Stimulated activated CD4-positive, alpha-beta T cell treated with anti-CD3 and anti-CD28 coated beads, TNF-alpha, amount 100 ng/mL, for 24 hours (primary cell): ENCODE measurements at places on chromosomes 6 and 20.

DNA sequence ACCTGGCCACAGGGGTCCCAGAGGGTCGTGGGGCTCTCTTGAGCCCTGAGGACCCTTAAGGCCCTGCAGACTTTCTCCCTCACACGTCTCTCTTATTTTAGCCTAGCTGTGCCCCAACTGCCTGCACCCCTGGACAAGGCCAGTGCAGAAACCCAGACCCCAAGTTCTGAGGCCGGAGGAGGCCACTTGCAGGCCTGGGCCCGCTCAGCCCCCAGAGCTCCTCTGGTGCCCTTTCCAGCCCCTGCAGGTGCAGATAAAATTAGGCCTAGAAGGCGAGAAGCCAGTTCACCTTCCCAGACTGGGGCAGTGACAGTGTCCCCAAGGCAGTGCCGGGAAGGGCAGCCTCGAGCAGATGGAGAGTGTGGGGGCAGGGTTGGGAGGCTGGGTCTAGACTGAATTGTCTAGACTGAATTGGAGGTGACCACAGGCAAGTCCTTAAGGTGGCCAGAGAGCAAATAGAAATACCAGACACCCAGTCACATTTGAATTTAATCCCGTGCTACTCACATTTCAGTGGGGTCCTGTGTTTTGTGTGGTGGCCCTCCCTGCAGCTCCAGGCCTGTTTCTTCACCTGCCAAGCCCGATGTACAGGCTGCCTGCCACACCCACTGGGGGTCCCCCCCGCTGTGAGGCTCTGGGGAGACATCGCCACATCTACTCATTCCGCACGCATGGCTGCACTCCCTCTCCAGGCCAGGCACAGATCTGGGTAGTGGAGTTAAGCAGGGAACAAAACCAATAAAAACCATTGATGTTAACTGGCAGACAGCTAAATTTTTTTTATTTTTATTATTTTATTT is 8.6 kb upstream of the IP6K3 start:
- no peak for DNase-seq

DNA sequence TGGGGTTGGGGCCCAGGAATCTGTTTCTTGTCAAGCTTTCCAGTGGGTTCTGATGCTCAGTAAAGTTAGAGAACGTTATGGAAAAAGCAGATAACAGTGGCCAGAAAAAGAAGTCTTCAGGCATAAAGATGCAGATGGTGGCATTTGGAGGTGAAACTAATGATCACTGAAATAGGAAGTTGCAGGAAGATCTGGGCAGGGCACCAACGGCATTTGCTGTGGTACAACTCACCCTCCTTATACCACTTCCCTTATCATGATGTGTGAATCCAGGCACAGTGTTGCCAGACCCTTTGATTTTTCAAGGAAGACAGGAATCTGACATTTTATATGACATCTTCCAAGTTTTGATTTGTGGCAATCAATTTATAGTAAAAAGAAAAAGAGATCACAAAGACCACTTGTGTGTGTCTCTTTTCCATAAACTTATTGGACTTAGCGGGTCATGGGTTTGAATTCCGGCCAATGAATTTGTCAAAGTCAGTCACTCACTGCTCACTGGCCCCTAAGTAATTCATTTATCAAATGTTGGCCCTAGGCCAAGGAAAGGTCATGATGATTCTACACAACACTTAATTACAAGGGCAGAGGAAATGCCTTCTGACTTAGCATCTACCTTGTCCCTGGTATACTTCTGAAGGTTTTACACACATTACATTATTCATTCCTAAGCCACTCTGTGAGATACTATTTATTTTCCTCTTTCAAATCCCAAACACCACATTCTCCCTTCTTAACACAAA is 37.6 kb downstream of the LAMP5 start:
- DNase-seq, result no peak

DNA sequence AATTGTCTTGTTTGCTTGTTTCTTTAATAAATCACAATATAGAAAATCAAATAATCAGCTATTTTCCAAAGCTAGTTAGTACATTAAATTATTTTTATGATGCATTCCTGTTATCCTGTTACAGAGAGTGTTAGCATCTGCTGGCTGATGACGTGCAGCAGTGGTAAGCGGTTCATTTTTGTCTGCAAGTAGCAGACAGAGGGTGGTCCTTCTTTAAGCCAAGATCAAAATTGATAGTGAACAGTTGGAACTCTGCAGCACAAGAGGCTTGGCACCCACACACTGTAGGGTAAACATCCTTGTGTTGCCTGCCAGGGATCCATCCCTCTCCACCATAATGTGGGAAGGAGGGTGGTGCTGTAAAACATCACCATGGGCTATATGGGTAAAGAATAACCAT is 158.3 kb downstream of the FRK start:
- DNase-seq, result no peak

DNA sequence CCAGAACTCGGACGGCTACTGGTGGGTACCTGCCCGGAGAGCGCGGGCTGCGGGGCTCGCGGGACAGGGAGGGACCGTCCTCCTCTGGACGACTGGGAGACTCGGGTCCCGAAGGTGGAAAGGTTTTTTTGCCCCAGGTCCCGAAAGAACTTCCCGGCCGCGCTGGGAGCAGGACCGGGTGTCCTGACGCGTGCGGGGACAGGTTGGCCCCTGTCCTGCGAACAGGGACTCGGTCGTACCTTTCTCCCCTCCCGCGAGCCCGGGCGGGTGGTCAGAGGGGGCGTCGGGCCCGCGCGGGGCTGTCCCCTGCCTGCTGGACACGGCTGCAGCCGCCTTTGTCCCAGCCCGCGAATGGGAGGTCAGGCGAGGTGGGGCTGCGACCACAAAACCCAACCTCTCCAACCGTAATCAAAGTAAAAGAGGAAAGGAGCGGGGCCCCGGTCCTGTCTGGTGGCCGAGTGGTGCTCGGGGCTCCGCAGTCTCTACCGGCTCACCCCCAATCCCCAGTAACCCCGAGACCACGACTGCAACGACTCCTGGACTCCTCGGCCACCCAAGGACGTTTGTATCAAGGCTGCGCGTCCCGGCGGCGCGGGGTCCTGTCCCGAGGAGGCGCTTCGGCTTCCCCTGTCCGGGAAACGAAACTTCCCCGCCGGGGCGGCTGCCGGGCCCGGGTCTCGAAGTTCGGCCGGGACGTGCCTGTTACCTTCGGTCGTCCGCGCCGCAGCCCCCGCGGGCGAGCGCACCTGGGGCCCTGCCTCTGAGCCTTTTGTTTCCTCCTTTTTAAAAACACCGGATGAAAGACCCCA is 798 bp downstream of the DSP start:
- no peak for DNase-seq

- DNase-seq, result no peak
Observed at GRCh38 chr6:156890627-156891314, 113.6 kb downstream of the ARID1B start.

DNA sequence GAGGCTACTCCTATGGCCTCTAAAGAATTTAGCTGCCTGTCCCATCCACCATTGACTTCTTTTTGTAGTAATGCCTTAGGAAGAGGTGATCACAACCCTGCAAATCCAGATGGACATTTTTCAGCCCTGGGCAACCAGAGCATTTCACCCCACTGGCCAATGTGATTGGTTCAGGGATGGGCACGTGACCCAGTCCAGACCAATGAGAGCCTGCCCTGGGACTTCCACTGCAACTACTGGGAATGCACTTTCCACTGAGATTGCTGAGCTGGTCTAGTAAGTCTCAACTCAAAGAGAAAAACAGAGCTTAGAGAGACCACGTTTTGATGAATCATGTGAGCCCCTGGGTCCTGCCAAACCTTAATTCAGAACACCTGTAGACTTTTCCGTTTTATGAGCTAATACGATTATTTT is 8.9 kb upstream of the UBE2V1 start:
- no peak for DNase-seq

- no peak for DNase-seq
Observed at GRCh38 chr6:71544028-71544427, 255.4 kb downstream of the OGFRL1 start.

GRCh38 chr6:30047220-30047619 is 13.8 kb upstream of the POLR1H start:
- DNase-seq, result no peak

DNA sequence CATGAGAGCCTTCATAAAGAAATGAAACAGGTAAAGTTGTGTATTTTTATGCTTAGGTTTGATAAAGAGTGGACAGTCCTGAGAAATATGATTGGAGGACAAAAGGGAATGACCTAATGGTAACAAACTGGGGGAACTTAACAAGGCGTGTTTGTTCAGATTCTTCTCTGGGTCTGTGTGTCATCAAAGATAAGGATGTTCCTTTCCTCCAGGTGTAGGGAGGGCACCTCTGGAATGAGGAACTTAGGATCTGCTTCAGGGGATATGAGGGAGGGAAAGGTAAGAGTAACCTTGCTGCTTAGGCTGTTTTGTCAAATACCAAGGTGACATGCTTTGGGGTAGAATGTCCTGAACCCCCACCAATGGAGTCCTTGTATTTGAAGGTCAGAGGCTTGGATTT is 291.9 kb downstream of the KCNQ5 start:
- DNase-seq, result no peak

- DNase-seq, result no peak
Observed at GRCh38 chr6:106279179-106279578, 46.4 kb downstream of the ATG5 start.

- no peak for DNase-seq
Observed at GRCh38 chr20:6121504-6121903, 1.3 kb downstream of the FERMT1 start.

DNA sequence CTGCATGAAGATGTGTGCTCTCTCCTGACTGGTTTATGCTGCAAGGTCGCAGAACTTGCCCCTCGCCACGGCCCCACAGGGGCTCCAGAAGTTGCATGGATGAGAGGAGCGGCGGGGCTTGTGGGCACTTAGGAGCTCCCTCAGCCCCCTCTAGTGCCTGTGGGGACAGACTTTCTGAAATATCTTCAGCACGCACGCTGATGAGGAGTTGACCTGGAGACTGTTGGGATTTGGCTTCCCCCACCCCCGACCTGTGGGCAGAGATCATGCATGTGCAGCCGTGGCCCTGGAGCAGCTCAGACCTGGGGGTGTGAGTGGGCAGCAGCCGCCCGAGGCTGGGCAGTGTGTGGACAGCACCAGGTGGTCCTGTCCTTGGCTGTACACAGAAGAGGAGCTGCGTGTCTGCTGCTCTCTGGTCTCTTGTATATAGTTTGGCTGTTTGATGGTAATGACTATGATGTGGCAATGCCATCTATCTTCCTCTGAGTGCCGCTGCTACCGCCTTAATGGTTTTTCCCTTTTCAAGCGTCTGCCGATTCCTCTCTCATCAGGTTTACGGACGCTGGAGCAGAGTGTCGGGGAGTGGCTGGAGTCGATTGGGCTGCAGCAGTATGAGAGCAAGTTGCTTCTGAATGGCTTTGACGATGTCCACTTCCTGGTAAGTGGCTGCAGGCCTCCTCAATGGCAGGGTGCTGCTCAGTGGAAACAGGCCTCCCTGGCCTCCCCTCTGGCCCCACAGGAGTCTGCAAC is 81.4 kb downstream of the TCP11 start:
- no peak for DNase-seq

- no peak for DNase-seq
Observed at GRCh38 chr6:14429396-14429795, 311.8 kb downstream of the CD83 start.

DNA sequence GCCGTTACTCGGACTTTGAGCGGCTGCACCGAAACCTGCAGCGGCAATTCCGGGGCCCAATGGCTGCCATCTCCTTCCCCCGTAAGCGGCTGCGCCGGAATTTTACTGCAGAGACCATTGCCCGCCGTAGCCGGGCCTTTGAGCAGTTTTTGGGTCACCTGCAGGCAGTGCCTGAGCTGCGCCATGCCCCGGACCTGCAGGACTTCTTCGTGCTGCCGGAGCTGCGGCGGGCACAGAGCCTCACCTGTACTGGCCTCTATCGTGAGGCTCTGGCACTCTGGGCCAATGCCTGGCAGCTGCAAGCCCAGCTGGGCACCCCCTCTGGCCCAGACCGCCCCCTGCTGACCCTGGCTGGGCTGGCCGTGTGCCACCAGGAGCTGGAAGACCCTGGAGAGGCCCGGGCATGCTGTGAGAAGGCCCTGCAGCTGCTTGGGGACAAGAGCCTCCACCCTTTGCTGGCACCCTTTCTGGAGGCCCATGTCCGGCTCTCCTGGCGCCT is 7.2 kb downstream of the SNX21 start:
- DNase-seq, result no peak

GRCh38 chr6:3857468-3858456 is 8.6 kb downstream of the FAM50B start:
- no peak for DNase-seq

DNA sequence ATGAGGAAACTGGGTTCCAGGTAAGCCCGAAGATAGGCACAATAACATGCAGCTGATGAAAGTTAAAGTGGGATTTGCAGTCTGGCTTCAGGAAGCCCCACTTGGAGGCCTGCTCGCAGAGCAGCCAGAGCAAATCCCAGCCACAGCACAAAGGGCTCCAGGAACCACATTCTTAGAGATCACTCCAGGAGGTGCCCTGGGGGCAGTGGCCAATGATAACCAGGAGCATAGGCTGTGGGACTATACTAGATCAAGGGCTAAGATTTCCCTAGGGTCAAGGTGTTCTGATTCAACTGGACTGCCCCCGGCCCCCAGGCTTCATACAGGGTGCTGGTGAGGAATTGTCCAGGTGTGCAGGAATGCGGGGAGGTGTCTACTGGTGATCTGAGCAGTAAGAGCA is 133.9 kb upstream of the PTPRT start:
- DNase-seq, result no peak

DNA sequence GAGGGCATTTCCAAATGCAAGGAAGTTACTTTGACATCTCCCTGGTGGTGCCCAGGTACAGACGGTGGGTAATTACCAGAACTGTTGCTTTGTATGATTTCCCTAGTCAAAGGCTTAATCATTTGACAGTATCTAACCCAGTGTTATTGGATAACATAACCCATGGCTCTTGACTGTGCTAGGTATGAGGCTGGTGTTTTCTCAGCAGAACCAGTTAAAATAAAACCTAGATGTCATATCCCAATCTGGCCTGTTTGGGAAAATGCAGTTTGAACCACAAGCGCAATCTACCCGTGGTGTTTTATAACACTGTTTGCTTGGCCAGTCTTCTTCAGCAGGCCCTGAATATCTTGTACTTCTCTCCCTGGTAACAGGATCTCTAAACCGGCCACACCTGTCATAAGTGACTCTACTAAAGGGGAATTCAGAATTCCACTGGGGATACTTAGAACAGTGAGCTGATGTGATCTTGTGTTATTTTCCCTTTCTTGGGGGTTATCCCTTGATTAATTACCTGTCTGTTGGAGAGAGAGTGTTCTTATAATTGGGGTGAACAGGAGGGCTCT is 32.8 kb downstream of the PPP1R14C start:
- no peak for DNase-seq
